Fibroblast of skin of right quadriceps (primary cell): ENCODE measurements at places on chromosomes 7 and 10.

GRCh38 chr7:112112822-112113255 lies 93.4 kb downstream of the DOCK4 start:
- peak; percentile 33 for DNase-seq

DNA sequence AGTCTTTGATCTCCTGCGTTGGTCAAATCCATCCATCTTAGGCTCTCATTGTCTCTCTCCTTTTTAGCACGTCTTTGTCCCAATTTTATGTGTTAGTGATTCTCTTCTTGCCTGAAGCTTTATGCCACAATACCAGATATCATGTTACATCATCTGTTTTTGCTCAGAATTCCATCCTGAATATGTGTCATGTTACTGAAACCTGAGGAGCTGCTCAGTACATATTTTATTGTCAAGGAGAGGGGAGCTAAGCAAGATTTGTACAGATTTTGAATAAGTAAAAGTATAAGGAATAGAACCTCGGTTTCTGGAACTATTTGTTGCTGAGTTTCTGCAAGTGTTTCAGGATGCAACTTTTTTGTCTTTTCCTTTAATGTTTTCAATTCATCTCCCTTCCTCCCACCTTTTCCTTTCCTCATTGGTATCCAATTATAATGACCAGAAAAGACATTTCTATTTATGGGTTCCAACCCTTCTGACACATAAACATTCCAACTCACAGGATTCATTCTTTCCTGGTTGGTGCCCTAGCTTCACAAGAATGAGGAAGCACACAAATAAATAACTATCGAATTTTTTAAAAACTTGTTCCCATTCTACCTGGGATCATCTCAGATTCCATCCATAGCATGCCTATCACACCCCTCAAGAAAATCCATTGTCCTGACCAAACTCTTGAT lies 291.8 kb downstream of the CRPPA start:
- peak; percentile 92 for DNase-seq

GRCh38 chr7:28408105-28408959 lies 4.0 kb upstream of the CREB5 start:
- no peak for DNase-seq

DNA sequence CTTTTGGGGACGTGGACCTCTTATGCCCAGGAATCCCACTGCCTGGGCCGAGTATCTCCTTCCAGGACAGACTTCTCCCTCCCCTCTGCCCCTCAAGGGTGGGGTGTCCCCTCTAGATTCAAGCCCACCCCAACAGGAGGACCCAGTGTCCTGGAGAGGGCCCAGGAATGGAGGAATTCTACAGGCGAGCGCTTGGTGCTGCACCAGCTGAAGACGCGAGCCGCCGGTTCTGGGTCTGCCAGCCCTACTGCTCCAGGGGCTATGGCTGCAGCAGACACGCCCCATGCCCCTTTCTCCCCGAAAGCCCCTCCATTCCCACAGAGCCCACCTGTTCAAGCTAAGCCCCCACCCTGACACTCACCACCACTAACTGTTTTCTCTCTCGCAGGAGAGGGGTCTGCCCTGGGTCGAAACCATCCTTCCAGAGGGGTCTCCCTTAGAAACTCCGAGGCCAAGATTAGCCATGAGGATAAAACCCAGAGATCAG lies 8.6 kb downstream of the CRYGN start:
- no peak for DNase-seq

GRCh38 chr7:118152149-118152548 lies 31.8 kb upstream of the LSM8 start:
- DNase-seq, result no peak

GRCh38 chr7:43077732-43078391 lies 34.6 kb upstream of the HECW1 start:
- peak; percentile 19 for DNase-seq

- no peak for DNase-seq
Measured at GRCh38 chr10:56116684-56117083, 244.4 kb downstream of the ZWINT start.
